ENCODE measurements at places on chromosomes 2 and 18. TPM values are rescaled to one million over a fixed set of nuclear protein-coding genes. Genes with fewer than 3 reads are reported as not detected.

OTX1 gene
- total RNA-seq: not detected

EGR4 gene
- 0.46 TPM for total RNA-seq

DNA sequence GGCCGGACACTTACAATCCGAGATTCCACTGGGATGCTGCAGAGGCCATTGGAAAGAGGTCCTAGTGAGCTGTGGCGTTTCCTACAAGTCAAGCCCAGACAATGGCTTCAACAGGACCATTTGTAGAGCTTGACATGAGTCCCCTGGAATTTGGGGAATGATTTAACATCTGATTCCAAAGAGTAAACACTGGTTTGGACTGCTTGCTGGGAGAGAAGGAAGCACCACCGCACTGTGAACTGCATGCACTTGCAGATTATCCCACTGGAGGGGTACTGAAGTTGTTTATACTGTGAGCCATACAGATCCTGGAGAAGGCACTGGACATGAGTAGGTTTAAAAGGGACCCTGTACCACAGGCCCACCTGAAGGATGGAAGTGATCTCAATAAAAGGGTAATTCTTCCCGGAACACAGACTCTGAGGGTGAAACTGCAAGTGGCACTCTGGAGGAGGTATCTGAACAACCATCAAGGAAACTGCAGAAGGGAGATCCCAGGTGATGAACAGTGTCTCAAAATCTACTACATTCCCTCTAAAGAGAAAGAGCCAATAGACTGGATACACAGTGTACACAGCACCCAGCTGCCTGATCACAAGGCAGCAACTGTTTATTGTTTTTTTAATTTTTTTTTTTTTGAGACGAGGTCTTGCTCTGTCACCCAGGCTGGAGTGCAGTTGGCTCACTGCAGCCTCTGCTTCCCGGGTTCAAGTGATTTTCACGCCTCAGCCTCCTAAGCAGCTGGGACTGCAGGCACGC lies 4.3 kb upstream of the RAB6C start:
- DNase-seq: no peak

DNA sequence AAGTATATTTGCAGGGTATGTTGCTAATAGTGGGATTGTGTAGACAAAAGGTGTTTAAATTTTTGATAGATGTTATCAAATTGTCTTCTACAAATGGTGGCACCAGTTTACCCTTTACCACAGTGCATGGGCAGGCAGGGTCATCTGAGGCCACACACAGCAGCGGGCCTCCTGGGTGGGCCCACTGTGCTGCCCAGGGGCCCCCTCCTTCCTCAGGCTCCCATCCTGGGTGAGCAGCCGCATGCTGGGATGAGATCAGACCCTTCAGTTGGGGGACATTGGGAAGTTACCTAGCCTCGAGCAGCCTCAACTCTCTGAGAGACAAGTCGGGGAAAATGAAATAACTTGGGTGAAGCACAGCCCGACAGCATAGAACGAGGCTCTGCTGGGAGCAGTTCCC lies 9.7 kb downstream of the MYO7B start:
- DNase-seq: no peak

DNA sequence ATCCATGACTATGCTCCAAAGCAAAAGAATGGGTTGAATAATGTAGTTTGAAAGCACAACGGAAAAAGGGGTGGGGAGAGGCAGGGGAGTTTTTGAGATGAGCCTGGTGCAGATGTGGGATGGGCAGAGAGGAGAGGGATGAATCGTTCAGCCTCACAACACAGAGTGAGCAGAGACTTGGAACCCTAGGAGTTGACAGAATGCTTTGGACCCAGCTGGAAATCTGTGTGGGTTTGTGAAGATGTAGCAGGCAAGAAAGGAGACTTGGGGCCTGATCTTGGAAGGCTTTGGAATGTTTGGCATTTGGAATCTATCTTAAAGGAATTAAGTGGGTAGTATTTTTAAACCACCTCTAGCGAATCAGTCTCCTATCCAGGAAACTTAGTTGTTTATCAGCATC lies 66.0 kb upstream of the KCTD1 start:
- DNase-seq: no peak

DNA sequence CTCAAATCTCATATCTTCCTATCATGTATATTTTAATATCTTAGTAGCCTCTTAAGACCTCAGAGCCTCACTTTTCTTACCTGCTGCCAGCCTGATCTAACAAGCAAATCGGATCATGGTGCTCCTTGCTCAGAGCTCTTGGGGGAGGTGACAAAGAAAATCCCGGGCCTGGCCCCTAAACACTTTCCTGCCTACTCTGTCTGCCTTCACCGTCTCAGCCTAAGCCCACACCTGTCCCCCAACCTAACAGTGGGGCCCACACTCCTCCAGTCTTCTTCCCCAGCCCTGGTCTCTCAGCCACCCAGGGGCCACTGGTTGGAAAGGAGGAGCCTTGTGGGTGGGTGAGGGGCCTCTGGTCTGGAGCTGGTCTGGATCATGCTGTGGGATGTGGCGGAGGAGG lies 207.3 kb downstream of the HAUS1 start:
- no peak for DNase-seq

- DNase-seq: no peak
Observed at GRCh38 chr18:75828379-75828778, 400.9 kb upstream of the SMIM21 start.

GRCh38 chr2:146806364-146807005 lies 1038.3 kb upstream of the ACVR2A start:
- DNase-seq: no peak

AMER3 gene
- total RNA-seq: not detected

Measured in activated T-helper 2 cell treated with anti-CD3 and anti-CD28 coated beads, Interferon-gamma antibody, Interleukin-2, Interleukin-4, amounts not matched to agents 10 μg/mL and 5 μg/mL and 100 μg/mL, durations not matched to agents 14 hours and 24 hours and 36 hours (primary cell).